ENCODE measurements at places on chromosomes 16 and 17.
A peak's percentile ranks its signal among the peaks of the same experiment; 100 is the strongest.

GRCh38 chr16:15946257-15947044 lies 3.0 kb upstream of the ABCC1 start:
- no peak for DNase-seq

DNA sequence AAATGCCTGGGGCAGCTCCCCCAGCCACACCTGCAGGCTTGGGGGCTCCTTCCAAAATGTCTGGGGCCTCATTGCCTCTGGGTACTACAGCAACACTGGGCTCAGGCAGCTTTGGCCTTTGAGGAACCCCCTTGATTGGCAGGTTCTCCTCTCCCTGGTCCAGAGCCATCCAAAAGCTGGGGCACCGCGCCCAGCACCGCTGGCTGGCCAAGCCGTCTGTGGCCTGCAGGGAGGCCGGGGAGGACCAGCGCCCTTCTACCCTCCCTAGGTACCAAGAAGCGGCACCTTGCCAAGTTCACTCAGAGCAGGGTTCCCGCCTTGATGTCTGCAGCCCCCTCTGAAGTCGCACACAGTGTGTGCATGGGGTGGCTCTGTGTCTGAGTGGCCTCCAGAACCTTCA lies 30.1 kb downstream of the TIMM22 start:
- no peak for DNase-seq

GRCh38 chr16:29804020-29804419 lies 2.3 kb upstream of the MAZ start:
- no peak for DNase-seq

DNA sequence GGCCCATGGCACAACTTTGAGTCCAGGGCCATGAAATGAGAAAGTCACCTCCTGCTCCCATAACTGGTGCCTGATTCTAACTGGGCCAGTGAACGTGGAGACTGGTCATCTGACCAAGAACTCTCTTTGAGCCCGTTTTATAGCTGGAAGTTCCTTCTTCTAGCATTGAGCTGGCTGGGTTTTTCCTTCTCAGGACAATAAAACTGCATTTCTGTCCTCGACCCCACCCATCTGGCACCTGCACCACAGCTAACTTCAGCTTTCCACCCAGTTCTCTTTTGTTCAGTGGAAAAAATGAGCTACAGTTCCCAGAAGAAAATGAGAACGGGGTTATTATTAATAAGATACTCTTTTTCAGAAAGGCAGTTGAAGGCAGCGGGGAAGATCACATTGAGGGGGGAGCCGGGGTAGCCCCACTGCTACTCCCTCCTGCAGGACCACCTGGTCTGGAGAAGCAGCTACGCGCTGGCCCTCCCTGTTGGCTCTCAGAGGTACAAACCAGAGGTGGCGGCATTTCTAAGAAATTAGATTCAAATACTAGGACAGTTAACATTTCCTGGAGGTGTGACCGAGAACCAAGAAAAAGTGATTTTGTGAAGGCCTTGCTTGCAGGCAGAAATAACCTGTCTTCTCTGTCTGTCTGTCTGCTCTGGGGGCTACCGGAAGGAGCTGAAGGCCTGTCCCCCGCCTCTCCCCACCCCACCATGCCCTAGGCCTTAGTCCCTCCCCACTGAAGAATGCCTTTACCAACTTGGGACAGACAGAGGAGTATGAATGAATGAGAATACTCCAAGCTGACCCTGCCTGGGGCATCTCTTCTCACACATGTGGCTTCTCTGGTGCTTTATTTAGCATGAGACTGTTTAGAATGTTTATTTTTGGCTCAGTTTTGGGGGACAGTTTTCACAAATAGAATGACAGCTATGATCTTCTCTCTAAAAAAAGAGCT lies 123.9 kb downstream of the XYLT1 start:
- no peak for DNase-seq

DNA sequence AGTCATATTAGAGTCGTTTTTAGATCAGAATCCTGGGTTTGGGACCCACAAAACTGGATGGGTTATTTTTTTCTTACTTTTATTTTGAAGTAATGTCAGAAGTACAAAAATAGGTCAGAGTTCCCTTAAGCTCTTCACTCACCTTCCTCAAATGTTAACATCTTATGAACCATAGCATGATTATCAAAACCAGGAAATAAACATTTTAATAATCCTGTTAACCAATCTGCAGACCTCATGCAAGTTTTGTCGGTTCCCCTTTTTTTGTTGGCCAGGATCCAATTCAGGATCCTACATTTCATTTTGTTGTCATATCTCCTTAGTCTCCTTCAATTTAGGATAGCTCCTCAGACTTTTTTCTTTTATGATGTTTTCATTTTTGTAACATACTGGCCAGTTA lies 162.0 kb downstream of the CHD9 start:
- no peak for DNase-seq

DNA sequence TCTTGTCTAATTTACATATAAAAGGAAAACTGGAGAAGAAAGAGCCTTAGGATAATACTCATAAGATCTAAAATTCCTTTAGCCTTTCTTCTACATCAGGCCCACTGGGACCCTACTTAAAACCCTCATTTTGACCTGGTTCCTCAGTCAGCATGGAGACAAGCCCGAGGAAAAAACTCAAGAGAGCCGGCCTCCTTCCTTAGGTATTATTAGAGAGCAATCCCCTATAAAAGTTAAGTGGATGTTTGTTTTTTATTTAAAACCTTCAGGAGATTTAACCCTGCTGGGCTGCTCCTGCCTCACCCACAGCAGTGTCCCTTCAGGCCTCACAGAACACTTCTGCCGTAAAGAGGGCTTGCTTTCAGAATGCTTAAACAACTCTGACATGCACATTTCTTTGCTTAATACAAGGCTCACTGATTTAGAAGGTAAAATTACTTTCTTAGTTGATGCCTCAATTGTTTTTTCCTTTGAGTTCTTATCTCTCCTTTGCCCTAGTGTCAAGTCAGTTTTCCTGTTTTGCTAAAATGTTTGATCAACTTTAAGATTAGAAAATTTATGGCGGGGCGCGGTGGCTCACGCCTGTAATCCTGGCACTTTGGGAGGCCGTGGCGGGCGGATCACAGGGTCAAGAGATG lies 145.6 kb upstream of the TBX2 start:
- DNase-seq, result no peak

- DNase-seq, result no peak
Measured at GRCh38 chr17:7862692-7863437, 5.1 kb downstream of the CYB5D1 start.

- peak; percentile 34 for DNase-seq
Measured at GRCh38 chr17:29116804-29117753, 63.1 kb downstream of the MYO18A start.

DNA sequence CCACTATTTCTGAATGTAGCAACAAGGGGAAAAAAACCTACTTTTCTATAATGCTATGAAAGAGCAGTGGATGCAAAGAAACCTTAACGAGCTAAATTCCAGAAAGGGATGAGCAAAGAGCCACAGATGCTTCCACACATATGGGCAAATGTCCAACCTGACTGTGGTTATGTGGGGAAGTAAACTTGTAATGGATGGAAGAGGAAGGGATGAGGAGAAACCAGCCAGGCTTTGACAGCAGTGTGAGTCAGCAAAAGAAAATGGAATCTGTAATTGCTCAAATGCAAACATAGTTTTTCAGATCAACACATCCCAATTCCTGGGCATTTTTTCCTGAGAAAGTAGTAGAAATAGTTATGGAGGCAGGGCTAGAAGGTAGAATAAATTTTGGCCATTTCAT lies 204.8 kb upstream of the CPHXL start:
- peak; percentile 53 for DNase-seq

- no peak for DNase-seq
Measured at GRCh38 chr17:71402007-71402406, 718.8 kb upstream of the SOX9 start.

DNA sequence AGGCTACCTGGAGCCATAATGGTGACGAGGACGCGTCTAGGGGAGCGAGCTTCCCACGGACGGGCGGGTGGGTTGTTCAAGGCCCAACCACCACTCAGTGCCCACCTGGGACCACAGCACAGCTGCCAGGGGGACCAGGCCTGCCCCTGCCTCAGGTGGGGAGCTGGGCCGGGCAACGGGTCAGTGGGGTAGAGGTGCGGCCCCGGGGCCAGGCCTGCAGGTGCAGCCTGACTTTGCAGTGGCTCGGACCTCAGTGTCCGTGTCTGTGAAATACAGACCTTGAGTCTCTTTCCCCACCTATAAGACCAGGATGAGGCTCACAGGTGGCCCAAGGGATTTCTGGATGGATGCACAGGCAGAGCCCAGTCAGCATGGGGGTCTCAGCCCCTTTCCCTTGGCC lies 43.3 kb downstream of the ACTG1 start:
- no peak for DNase-seq

- DNase-seq, result no peak
Measured at GRCh38 chr17:39772987-39773934, 35.5 kb downstream of the GRB7 start.

- no peak for DNase-seq
Measured at GRCh38 chr17:38797828-38798227, 1.5 kb downstream of the PIP4K2B start.

DNA sequence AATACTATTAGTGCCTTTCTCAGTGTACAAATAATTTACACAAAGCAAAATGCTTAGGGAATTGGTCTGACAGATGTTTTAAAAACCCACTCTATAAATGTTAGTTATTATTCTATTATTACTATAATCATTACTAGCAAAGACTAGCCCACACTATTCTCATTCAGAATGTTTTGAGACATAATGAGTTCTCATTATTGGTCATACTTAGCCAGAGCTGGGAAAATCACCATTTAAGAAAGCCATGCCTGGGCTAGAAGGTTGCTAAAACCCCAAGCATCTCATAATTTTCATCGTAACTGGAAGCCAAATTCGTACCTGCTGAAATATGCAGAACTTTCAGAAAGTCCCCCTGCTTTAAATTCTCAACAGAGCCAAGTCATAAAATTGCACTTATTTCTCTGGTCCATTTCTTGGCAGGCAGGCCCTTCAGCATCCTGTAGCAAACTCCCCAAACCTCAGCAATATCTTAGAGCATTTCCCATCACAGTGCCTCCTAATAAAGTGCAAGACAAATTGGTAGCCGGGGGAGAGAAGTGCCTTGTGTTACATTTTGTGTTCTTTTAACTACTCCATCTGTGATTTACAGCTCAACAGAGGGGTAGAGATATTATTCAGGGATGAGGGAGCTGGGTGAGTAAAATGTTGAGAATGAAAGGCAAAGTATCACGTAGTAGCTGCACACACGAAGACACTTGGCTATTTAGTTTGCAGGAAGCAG lies 79.8 kb upstream of the ADAMTS18 start:
- no peak for DNase-seq

GRCh38 chr16:73771196-73772064 lies 525.2 kb upstream of the PSMD7 start:
- DNase-seq, result no peak

- peak; percentile 93 for DNase-seq
Measured at GRCh38 chr17:62819511-62820221, 11.6 kb upstream of the MARCHF10 start.

- no peak for DNase-seq
Measured at GRCh38 chr17:28895794-28896447, 1.6 kb downstream of the FLOT2 start.

- DNase-seq, result peak; percentile 44
Measured at GRCh38 chr16:3983081-3983520, 102.6 kb upstream of the CREBBP start.

GRCh38 chr17:5772720-5773119 lies 188.4 kb upstream of the NLRP1 start:
- DNase-seq, result no peak

Data from NCI-H226 (cell line).